Neural crest cell (in vitro differentiated cells): ENCODE measurements at places on chromosomes 2 and 18.

GRCh38 chr2:144681389-144681788 is 161.5 kb upstream of the ZEB2 start:
- no peak for DNase-seq
- peaks cover 6% of the 10 kb centered on the region for H3K4me1 ChIP-seq
- H3K27ac ChIP-seq = no peak overlapping the region

- H3K4me3 ChIP-seq = no peak overlapping the region
- H3K27me3 ChIP-seq = peaks cover 5% of the 10 kb centered on the region
- H3K36me3 ChIP-seq = peaks cover 4% of the 10 kb centered on the region
- peaks cover 16% of the 10 kb centered on the region for H3K4me1 ChIP-seq
Measured at GRCh38 chr2:241859436-241860183, 916 bp upstream of the PDCD1 start.

GRCh38 chr2:138949517-138949916 is 169.3 kb upstream of the NXPH2 start:
- no peak for DNase-seq
- no peaks in the 10 kb centered on the region for H3K36me3 ChIP-seq
- peaks cover 3% of the 10 kb centered on the region for H3K4me1 ChIP-seq
- no peak overlapping the region for H3K4me3 ChIP-seq
- H3K27ac ChIP-seq = no peak overlapping the region
- H3K27me3 ChIP-seq = no peaks in the 10 kb centered on the region

DNA sequence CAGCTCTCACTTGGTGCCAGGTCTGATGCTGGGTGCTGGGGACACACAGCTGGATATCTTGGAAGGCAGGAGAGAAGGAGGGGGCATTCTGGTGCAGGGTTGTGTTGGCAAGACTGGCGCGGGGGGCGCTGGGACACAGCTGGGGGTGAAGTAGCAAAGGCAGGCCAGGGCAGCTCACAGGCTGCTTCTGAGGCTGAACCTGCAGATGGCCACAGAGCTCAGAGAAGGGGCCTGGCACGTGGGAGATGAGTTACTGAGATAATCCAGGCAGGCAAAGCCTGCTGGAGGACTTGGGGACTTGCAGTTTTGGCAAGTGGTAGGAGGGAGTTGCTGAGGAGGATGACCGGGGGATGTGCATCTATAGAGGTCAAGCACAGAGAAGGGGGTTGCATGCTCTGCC is 16.2 kb upstream of the DGKD start:
- peaks cover 62% of the 10 kb centered on the region for H3K27me3 ChIP-seq
- DNase-seq = no peak
- no peaks in the 10 kb centered on the region for H3K4me1 ChIP-seq
- no peak overlapping the region for H3K27ac ChIP-seq
- H3K36me3 ChIP-seq = no peaks in the 10 kb centered on the region
- no peak overlapping the region for H3K4me3 ChIP-seq

- H3K36me3 ChIP-seq = no peaks in the 10 kb centered on the region
- DNase-seq = no peak
- peaks cover 24% of the 10 kb centered on the region for H3K4me1 ChIP-seq
- peaks cover 61% of the 10 kb centered on the region for H3K27me3 ChIP-seq
- H3K4me3 ChIP-seq = no peak overlapping the region
Measured at GRCh38 chr18:3842844-3843243, 392.9 kb downstream of the TGIF1 start.

DNA sequence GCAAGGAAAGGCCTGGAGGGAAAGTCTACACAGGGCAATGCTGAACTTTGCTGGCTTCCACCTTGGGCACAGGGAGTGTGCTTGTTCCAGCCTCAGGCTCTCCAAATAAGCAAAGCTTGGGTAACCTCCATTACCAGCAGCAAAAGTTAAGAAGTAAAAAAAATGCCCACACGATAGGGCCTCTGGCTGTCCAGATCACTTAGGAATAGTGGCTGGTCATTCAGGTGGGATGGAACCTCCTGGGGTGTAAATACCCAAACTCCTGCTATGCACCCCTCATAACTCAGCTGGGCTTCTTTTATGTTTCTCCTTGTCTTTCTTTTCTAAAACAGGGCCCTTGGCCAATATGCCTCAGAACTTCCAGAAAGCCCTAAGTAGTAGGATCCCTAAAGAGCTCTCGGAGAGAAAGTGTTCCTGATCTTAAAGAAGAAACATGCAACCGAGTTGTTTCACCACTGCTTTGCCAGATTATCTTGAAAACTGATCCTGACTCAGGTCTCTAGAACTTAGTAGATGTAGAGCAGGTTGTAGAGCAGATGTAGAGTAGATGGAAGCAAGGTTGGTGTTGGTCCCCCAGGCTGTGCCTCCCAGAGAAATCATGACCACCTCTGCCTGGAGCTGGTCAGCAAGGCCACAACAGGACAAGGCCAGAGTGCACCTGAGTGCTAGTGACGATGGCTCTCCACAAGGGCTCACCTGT is 2.0 kb upstream of the OSR1 start:
- no peak for DNase-seq
- peaks cover 35% of the 10 kb centered on the region for H3K4me1 ChIP-seq
- peaks cover 2% of the 10 kb centered on the region for H3K36me3 ChIP-seq
- no peak overlapping the region for H3K27ac ChIP-seq
- H3K27me3 ChIP-seq = peaks cover 98% of the 10 kb centered on the region
